ENCODE measurements at places on chromosomes 5 and 9.
A peak's percentile ranks its signal among the peaks of the same experiment; 100 is the strongest.

DNA sequence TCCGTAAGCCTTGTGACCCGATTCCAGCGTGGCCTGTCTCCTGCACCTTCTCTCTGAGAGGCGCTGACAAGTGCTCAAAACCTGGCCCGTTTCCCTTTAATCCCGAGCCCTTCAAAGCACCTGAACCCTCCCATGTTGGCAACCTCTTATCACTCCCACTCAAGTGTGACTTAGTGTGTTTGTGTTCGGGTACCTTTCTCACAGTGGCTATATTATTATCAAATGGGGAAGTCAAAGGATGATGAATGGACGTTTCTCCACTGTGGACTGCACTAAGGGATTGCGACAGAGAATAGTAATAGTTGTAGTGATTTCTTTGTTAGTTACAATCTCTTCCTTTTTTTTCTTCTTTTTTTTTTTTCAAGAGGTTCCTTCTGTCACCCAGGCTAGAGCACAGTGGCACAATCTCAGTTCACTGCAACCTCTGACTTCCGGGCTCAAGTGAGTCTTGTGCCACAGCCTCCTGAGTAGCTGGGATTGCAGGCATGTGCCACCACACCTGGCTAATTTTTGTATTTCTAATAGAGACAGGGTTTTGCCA lies 65.4 kb upstream of the TNFSF8 start:
- no peak for DNase-seq

DNA sequence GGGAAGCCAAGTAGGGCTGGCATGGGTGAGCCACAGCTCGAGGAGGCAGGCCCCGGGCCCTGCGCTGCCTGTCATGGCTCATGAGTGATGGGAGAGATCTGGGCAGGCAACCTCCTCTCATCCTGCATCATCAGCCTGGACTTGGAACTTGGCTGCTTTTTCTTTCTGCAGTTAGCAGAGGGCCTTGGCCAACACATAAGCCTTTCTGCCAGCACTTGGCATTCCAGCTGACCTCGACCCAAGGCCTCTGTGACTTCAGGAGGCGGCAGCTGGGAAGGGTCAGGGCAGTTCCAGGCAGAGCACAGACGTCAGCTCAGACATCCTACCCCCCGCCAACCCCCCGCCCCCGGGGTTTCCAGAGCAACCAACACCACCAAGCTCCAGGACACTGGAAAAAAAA lies 7.6 kb downstream of the S1PR3 start:
- peak; percentile 86 for DNase-seq

- DNase-seq: no peak
Observed at GRCh38 chr9:1522219-1522767, 472.1 kb downstream of the DMRT2 start.

- DNase-seq: no peak
Observed at GRCh38 chr5:30414078-30414477, 779.4 kb upstream of the CDH6 start.

DNA sequence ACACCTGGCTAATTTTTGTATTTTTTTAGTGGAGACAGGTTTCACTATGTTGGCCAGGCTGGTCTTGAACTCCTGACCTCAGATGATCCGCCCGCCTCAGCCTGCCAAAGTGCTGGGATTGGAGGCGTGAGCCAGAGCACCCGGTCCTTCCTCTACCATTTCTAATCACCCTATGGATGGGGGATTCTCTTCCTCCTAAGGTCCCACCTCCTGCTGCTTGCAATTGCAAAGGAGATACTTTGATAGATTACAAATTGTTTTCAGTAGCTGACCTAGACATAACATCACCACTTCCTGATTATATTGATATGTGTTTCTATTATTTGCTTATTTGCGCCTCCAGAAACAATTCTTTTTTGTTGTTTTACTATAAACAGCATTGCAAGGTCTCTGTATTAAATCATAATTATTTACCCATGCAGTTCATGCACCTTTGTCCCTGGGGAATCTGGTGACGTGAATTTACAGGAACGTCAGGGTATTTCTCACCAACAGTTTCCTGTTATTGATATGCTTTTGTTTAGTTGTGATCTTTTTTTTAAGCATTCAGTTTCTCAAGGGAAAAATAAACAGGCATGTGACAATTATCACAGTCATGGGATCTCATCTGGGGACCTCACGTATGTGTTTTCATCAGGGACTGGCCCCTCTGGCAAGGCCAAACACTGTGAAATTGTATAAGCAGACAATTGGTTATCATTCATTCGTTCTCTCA lies 43.2 kb downstream of the ESM1 start:
- no peak for DNase-seq

- no peak for DNase-seq
Observed at GRCh38 chr5:5531371-5531770, 108.9 kb downstream of the ICE1 start.

DNA sequence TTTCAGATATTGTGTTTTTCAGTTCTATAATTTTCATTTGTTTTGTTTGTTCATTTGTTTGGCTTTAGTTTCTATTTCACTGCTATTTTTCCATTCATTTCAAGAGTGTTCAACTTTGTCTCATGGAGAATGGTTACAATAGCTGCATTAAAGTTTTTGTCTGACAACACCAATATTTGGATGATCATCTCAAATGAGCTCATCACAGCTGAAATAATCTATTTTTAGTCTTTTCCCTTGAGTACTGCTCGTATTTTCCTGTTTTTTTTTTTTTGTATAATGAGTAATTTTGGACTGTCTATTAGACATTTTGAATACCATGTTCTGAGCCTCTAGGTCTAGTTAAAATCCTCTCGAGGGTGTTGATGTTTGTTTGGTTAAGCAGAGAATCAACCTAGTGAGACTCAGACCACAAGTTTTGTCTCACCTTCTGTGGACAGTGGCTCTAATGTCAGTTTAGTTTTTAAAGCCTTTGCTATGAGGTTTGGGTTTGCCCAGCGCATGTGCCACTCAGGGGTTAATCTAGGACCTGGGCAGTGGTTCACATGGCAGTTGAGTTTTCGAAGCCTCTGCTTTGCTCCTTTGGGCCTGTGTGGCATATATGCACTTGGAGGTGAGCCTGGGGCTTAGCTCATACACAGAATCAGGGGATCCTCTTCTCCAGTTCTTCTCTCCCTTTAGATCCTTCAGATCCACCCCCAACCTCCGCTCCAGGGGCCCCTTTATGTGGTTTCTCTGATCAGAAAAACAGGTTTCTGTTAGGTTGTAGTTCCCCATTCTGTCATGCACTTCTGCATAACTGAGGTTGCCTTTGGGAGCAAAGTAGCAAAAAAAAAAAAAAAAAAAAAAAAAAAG lies 79.8 kb downstream of the ARSB start:
- no peak for DNase-seq

DNA sequence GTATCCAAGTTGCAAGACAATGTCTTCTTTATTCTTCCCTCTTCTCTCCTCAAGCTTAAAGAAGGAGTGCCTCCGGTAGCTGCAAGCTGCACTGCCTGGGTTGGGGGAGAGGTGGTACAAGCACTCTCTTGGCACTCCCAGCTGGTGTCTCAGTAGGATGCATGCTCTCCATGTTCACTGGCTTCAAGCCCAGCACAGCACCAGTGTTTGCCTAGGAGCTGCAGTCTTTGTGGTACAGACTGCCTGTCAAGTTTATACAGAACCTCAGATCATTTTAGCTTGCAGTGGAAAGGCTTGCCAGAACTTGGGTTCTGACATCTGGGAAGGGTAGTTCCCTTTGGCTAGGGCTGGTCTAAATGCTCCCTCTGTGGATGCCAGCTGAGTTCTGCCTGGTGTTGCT lies 505.6 kb downstream of the MAN2A1 start:
- DNase-seq: no peak

DNA sequence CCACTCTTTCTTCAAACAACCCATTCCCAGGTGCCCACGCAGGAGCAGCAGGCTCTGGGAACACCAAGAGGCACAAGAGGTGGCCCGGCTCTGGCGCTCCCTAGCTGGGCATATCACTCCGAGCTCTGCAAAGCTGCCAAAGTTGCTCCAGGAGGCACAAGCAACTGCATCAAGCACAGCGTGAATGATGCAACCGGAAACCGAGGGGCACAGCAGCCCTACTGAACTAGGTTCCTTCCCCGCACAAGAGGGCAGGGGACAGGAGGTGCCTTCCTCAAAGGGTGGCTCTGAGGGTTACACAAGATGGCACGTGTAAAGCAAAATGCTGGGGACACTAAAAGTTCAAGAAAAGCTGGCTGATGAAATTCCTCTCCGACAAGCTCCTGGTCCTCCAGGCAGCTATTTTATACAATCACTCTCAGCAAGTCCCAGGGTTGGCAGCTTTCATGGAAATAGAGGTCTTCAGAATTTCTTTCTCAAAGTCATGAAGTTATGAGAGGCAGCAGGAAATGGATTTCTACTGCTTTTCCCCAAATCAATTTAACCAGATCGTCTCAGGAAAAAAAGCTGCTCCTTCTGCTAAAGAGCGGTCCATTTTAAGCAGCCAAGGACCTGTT lies 22.9 kb downstream of the PSMB7 start:
- DNase-seq: no peak

GRCh38 chr9:114503009-114503408 lies 2.3 kb downstream of the WHRN start:
- peak; percentile 36 for DNase-seq

DNA sequence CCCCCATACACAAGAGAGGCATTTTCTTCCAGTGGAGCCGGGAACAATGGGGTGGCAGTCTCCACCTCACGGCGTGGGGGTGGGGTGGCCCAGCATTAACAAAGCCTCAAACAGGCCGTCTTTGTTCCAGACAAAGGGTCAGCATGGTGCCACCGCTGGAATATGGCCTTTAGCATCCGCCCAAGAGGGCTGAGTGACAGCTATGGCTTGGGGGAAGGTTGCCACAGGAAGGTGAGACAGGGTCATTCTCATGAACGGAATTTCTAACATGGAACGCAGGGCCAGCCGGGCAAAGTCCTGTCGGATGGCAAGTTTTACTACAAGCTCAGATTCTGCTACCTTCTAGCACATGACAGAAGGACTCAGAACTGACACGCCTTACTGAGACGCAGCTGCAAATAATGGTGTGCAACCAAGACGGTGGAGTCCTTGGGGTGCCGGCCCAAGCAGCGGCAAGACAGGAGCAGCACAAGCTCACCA lies 64.0 kb downstream of the OTULIN start:
- peak; percentile 57 for DNase-seq

- no peak for DNase-seq
Observed at GRCh38 chr9:72193478-72193881, 44.2 kb downstream of the GDA start.

DNA sequence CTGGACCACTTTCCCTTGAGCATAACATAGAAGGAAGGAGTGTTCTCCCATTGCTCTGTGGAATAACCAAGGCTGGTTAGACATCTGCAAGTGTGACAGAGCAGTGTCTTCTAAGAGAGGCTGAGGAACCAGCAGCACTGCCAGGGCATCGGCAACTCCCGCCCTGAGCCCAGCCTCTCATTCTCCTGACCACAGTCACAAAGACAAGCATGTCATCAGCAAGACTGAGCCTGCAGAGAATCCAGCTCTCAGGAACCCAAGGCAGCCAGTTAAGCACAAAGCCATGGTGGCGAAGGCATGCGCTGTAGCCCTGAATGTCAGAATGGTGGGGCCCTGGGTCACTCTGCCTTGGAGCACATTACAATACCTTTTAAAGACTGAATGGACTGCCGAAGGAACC lies 253.9 kb downstream of the AGTPBP1 start:
- DNase-seq: no peak

DNA sequence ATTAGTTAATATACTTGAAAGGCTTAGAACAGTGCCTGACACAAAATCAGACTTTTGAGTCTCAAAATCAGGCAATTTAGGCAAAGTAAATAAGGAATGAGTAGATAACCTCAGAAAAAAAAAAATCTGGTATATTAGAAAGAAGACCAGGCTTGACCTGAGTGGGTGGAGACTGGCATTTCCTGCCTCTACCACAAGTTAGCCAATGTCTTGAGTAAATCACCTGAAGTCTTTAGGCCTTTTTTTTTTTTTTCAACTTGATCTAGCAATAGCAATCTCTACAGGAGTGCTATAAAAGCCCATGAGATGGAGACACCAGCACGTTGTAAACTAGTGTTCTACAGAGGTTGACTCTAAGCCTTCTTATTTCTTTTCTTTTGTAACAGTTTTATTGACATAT lies 104.2 kb upstream of the RASEF start:
- DNase-seq: no peak

DNA sequence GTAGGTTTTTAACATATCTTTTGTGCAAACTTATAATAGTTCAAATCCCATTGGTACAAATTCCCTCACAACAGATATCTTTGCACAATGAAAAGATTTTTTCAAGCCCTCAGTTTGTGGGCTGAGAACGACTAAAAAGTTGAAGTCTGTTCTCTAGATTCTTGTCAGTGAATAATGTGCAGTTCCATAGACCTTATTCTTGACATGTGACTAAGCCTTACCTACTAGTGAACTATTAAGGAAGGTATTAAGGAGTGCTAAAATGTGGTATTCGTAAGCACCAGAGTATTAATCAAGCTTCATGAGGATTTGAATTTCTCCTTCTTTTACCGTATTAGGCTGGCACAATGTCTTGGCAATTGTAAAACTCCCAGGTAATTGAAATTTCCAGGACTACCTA lies 205.6 kb upstream of the DMRTA1 start:
- no peak for DNase-seq

DNA sequence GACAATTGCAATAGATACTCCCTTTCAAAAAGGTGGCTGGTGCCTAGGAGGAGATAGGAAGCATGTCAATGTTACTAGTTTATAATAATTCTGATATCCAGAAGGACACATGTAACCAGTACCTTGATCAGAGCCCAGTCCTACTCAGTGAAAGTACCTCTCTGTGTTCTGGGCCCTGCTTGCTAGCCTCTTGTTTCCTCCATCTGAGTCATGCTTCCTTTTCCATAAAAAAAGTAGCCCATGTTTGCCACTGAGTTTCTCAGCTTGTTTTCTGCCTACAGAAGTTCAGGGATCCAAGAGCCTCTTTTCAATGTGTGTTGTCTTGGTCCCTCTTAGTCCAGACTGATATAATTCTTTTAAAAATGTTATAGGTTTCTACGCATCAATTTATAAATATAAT lies 149.0 kb downstream of the SSBP2 start:
- DNase-seq: no peak

GRCh38 chr5:132457371-132458225 lies 33.0 kb downstream of the IRF1 start:
- DNase-seq: no peak

GRCh38 chr9:5869315-5870019 lies 21.2 kb upstream of the MLANA start:
- DNase-seq: no peak

DNA sequence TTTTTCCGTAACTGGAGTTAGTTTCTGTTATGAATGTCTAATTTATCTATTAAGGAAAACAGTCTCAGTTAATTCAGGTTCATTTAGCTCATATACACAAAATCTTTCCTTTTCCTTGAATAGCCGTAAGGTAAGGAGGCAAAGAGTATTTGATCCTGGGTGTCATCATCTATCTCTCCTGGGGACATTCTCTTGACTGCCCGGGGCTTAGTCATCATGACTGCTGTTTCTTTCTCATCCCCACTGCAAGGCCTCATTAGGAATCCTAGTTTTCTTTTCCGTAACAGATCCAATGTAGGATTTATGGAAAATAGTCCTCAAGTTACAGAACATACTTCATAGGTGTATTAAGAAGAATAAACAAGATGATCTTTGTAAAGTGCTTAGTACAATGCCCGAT lies 134.9 kb upstream of the CHD1 start:
- no peak for DNase-seq

Data from C1 segment of cervical spinal cord (tissue), 14 donors.